Cardiac muscle cell (in vitro differentiated cells and primary cell): ENCODE measurements at places on chromosomes 1 and 21.

DNA sequence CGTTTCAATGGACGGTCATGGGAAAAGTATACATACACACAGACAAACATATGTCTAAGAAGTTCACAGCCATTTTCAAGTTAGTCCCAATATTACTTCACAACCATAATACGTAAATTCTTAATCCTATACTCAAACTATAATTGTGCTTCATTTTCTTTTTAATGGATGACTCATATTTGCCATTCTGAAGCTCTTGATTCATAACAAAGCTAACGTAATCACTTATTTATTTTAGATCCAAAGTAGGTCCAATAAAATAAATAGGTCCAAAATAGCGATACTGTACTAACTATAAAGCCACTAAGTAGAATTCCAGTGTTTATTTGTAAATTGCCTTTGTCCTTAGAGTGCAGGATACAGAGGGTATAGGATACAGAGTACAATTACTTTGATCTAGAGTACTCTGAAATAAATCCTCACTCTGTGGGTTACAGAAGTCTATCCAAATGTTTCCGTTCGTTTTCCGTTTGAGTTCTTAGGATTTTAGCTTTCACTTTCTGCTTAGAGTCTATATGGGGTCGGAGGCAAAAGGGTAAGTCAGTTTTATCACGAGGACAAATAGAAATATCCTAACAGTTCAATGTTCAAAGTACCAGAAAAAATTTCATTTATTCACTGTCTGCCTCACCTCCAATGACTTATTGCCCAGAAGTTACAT lies 8.8 kb upstream of the C1orf115 start:
- no peak for DNase-seq

GRCh38 chr1:1079408-1080121 lies 5.5 kb upstream of the RNF223 start:
- peak; percentile 73 for DNase-seq

GRCh38 chr1:56439610-56440264 lies 139.6 kb downstream of the PLPP3 start:
- no peak for DNase-seq

GRCh38 chr1:175563236-175563895 lies 180.0 kb downstream of the TNR start:
- DNase-seq, result peak; percentile 6

DNA sequence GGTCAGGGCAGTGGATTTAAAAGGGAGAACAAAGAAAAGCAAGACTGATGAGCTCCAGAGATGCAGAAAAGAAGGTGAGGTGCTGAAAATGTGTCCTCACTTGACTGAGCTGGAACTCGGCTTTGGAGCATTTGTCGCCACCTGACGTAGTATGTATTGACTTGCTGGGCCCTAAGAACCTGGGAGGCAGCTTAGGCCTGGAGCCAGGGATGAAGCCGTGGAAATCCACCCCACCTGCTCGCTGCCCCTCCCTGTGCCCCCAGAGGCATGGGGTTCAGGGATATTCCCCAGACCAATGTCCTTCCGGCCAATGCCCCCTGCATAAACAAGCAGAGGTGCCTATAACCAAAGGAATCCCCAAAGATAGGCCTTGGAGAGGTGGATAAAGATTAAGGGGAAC lies 14.3 kb downstream of the MRAP start:
- no peak for DNase-seq

- no peak for DNase-seq
Observed at GRCh38 chr1:235852887-235853286, 13.8 kb downstream of the LYST start.

DNA sequence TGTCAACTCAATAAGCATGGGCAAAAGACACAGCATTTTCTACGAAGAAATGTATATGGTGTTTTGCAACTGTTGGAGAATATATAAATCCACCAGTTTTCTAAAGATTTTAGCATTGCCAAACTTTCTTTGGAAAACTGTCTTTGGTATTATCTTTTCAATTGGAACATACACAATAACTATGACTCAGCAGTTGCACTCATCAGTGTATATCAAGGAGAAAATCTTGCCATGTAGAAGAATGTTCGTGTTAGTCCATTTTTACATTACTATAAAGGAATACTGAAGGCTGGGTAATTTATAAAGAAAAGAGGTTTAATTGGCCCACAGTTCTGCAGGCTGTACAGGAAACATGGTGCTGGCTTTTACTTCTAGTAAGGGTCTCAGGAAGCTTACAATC lies 41.1 kb downstream of the PRKAA2 start:
- DNase-seq, result no peak

DNA sequence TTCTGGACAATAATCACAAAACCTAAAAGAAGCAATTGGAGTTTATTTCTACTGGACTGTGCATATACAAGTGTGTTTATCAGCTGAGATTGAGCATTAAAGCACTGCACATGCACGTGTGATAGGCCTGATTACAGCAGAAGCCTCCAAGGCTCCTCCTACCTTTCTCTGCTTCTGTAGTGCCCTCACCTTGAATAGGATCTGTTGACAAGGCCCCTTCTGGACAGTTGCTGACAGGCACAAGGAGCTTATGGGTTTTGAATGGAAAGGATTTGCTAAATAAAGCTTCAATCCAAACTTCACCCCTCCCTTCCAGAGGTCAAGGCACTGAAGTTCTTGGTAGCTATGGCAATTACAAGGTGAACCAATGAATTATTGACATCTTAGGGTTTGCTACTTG lies 7.9 kb upstream of the SGIP1 start:
- DNase-seq, result no peak

GRCh38 chr1:222095606-222096475 lies 354.0 kb upstream of the DUSP10 start:
- no peak for DNase-seq

DNA sequence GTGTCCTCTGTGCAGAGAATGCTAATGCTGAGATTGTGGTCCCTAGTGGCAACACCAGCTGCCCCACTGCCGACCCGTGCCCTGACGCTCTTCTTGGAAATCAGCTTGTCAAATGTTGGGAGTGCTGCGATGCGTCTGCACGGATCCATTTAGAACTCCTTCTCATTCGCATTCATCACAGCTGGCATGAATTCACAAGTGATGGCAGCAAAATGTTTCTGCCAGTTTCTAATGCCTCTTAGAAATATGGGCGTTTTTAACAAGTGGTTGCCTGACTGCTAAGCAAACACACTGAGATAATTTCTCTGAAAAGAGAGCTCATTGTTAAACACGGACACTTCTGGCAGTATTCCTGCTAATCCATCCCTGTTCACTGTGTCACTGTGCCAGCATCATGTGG lies 131.9 kb upstream of the KCNJ6 start:
- no peak for DNase-seq

- DNase-seq, result no peak
Observed at GRCh38 chr1:107152395-107152794, 11.6 kb downstream of the NTNG1 start.

- DNase-seq, result no peak
Observed at GRCh38 chr1:57324388-57324787, 99.5 kb downstream of the DAB1 start.

DNA sequence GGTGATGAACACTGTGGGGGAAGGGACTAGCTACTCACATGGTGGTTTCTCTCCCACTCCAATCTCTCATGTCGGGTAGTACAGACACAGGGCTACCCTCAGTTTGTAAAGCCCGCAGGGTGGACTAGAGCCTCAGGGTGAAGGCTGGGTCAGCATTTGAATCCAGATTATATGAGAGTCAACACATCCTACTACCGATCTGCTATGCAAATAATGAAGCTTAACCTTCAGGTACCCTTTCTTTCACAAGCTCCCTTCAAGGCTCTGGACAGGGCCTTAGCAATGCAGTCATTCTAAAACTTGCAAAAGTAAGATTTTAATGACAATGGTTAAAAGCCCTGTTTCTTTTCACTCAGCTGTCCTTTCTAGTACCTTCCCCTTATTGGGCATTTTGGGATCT lies 5.5 kb upstream of the ZBED6 start:
- DNase-seq, result no peak

DNA sequence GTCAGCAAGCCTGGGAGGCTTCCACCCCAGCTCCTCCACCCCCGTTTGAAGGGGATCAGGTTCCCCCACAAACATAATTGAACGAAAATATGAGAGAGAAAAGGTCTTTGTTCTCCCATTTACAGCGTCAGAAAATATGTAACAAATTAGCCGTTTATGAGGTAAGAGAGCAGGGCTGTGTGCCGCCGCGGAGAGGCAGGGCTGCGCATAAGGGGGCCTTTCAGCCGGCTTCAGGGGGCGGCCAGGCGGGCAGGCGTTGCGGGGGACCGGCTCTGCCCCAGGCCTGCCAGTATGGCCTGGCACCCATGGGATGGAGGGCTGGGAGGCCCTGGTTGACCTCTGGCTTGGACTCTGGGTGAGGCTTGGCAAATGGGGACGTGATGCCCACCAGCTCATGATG lies 179.3 kb downstream of the TRABD2B start:
- no peak for DNase-seq

- no peak for DNase-seq
Observed at GRCh38 chr1:170776252-170776651, 112.3 kb downstream of the PRRX1 start.

DNA sequence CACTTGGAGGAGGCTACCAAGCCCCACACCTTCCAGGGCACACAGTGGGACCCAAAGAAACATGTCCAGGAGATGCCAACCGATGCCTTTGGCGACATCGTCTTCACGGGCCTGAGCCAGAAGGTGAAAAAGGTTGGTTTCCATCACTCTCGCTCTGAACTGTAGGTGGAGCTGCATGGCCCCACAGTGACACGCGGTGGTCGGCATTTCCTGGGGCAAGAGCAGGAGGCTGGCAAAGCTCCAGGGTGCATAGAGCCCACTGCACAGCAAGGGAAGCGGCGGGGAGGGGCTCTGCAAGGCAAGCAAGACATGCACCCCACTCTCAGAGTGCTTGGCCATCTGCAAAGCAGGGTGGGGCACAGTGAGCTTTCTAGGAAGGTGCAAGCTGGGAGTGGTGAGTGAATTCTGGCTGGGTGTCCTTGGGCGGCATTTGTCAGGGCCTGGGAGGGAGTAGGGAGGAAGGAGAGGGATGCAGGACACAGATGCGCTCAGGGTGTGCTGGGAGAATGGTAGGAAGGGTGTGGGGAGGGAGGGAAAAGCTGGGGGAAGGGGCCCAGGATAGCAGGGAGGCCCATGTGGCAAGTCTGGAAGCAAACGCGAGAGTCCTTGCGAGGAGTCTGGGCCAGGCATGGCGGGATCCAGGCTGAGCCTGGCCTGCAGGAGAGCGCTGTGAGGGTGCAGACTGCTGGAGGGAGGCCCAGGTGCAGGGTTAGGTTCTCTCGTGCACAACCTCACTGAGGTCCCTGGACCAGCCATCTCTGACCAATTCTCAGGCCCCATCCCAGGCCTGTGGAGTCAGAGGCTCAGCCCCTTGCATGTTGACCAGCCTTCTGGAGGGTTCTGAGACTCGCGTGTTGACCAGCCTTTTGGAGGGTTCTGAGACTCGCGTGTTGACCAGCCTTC lies 11.0 kb downstream of the TRPM2 start:
- DNase-seq, result no peak
